GM23248 (cell line): ENCODE measurements at places on chromosomes 3 and 15. TPM values are rescaled to one million over a fixed set of nuclear protein-coding genes. Genes with fewer than 3 reads are reported as not detected.
A peak's percentile ranks its signal among the peaks of the same experiment; 100 is the strongest.

DNA sequence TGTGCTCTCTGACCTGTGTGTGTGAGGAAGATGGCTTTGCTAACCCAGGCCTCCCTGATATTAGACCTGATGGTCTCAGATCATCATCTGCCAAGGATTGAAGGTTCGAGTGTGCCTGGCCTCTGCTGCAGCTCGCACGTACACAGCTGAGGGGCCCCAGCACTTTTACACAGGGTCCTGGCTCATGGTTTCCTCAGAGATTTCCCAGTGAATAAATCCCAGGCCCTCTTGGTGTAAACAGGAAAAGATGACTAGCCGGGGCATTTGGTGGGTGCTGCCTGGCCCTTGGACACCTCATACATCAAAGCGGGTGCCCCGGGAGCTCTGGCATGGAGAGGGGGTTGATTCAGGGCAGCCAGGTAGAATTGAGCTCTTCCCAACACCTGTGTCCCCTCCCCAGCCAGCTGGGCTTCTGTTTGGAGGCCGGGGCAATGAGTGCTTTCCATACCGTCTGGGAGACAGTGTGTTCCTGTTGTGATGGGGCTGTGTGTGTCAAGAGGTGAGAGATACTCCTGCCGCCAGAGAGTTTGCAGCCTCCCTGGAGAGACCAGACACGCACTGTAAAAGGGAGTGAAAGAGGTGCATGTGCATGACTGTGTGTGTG is 72.5 kb upstream of the TLE3 start:
- no peak for DNase-seq

GRCh38 chr3:77242371-77242770 is 202.5 kb downstream of the ROBO2 start:
- no peak for DNase-seq

Gene KCNAB1
- total RNA-seq: not detected in 2 replicates

GRCh38 chr3:7328339-7328738 is 467.4 kb downstream of the GRM7 start:
- DNase-seq: no peak

Gene SLC24A5
- total RNA-seq: not detected in 2 replicates

DNA sequence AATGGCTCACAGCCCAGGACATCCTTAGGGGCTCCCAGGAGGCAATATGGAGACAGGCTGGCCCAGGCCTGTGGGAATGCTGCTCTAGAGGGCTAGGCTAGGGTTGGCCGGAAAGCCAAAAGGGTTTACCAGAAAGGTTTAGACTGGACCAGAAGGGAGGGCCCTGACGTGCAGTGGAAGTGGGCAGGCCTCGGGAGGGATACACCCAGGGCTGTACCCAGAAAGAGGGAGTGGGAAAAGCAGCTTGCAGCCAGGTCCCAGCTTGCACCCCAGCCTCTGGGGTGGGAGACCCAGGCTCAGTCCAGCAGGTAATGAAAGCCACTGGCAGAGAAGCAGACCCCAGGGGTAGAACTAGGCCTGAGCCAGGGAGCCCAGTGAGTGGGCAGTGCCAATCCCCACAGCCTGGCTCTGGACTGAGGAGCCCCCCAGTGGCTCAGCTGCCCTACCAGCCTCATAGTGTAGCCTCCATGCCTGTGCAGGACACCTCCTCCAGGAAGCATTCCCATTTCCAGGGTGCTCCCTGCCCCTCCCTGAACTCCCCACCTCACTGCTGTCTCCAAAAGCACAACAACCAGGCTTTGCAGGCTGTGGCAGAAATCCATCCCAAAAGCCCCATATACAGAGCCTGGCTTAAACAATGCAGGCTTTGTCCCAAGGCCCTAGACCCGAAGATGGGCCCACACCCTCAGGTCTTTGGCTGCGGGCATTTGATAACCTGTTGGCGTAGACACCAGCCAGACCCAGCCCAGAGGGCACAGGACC is 3.5 kb downstream of the GORASP1 start:
- no peak for DNase-seq

Gene KLHL40
- not detected in 2 replicates for total RNA-seq

Gene CDCP1
- total RNA-seq: 5.4 and 8.9 TPM in 2 replicates

- DNase-seq: no peak
These were observed 2.1 kb upstream of the DOCK3 start for GRCh38 chr3:50672656-50673055.

Gene SLC7A14
- under 0.01 TPM in 1 of 2 replicates, not detected in the other for total RNA-seq

Gene MUC4
- total RNA-seq: not detected in 2 replicates

Gene PYGO1
- 5.4 and 7.1 TPM in 2 replicates for total RNA-seq

DNA sequence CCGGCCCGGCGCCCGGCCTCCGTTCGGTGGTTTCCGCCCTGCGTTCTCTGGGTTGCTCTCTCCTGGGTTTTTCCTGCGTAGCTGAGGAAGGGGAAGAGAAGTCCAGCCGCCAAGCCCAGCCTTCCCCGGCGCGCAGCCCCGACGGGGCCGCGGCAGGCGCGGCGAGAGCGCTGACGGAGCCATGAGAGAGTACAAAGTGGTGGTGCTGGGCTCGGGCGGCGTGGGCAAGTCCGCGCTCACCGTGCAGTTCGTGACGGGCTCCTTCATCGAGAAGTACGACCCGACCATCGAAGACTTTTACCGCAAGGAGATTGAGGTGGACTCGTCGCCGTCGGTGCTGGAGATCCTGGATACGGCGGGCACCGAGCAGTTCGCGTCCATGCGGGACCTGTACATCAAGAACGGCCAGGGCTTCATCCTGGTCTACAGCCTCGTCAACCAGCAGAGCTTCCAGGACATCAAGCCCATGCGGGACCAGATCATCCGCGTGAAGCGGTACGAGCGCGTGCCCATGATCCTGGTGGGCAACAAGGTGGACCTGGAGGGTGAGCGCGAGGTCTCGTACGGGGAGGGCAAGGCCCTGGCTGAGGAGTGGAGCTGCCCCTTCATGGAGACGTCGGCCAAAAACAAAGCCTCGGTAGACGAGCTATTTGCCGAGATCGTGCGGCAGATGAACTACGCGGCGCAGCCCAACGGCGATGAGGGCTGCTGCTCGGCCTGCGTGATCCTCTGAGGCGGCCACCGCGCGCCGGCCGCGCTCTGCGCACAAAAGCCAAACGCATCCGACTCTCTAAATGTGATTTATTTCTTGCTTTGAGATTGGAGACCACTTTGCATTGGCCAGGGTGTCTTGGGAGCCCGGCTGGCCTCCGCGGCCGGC is 727 bp downstream of the RAP2B start:
- peak; percentile 72 for DNase-seq

Gene P3H2
- 14.9 and 41.5 TPM in 2 replicates for total RNA-seq

GRCh38 chr3:30612437-30613132 is 6.2 kb downstream of the TGFBR2 start:
- DNase-seq: no peak
